Hepatocyte (in vitro differentiated cells): ENCODE measurements at places on chromosomes 5 and 9. TPM values are rescaled to one million over a fixed set of nuclear protein-coding genes. Genes with fewer than 3 reads are reported as not detected.

The NIM1K gene
- not detected in 2 replicates for total RNA-seq

The HAVCR1 gene
- total RNA-seq: 9.4 and 9.5 TPM in 2 replicates

The IL5 gene
- not detected in 2 replicates for total RNA-seq

The WDR38 gene
- total RNA-seq: not detected in 2 replicates

The CSNK1G3 gene
- total RNA-seq: 59.3 and 67.1 TPM in 2 replicates

The TMEM252 gene
- 0.16 TPM in 1 of 2 replicates, not detected in the other for total RNA-seq

GRCh38 chr5:171308453-171309275 is at the start of gene TLX3:
Gene TLX3, plus strand, starts transcription at chr5:171309248. Its CDS starts 118 bp downstream, at chr5:171309366.
- no peak within 1 kb of the TSS for H3K27ac ChIP-seq
- H3K36me3 ChIP-seq: no peaks in the 10 kb centered on the region
- no peak within 1 kb of the TSS for H3K4me3 ChIP-seq
- peaks cover 96% of the 10 kb centered on the region for H3K27me3 ChIP-seq

GRCh38 chr9:122218935-122219855 is 9.6 kb downstream of the LHX6 start:
- peaks cover 19% of the 10 kb centered on the region for H3K4me1 ChIP-seq
- DNase-seq: no peak
- H3K27ac ChIP-seq: no peak overlapping the region
- no peak overlapping the region for H3K4me3 ChIP-seq

DNA sequence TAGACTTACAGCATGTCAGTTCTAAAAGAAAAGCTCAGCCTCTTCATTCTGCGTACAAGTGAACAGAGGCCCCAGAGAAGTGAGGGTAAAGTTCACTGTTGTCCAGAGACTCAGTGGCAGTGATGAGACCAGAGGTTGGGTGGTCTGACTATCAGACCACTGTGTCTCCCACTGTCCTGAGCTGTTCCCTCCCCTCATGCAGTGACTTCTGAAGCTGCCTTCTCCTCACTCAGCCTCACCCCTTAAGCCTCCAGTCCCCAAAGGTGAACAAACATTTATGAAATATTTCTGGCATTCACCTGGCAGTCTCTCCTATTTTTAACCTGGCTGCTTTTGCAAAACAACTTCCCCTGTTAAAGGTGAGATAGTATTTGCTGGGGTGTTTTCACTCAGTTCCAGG is 54.7 kb downstream of the ABLIM3 start:
- H3K4me1 ChIP-seq: no peaks in the 10 kb centered on the region
- no peaks in the 10 kb centered on the region for H3K36me3 ChIP-seq
- H3K27ac ChIP-seq: no peak overlapping the region
- DNase-seq: no peak
- no peak overlapping the region for H3K4me3 ChIP-seq

DNA sequence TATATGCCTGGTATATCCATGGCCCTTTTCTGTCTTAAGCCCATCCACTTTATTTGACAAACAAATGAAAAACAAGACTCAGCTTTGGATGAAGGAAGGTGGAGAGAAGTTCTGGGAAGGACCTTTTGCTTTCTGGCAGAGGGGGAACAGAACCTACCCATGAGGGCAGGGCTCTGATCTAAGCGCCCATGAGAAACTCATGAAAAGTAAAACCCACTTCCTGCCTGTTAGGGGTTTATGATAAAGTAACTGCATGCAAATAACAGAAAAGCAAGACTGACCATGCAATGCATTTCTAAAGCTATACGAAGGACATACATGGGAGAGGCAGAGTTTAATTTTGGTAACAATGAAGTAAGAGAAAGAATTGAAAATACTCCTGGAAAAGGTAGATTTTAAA is 181.9 kb upstream of the ADRA1B start:
- H3K4me1 ChIP-seq: no peaks in the 10 kb centered on the region
- H3K27ac ChIP-seq: no peak overlapping the region
- H3K4me3 ChIP-seq: no peak overlapping the region
- DNase-seq: no peak
- H3K36me3 ChIP-seq: no peaks in the 10 kb centered on the region

DNA sequence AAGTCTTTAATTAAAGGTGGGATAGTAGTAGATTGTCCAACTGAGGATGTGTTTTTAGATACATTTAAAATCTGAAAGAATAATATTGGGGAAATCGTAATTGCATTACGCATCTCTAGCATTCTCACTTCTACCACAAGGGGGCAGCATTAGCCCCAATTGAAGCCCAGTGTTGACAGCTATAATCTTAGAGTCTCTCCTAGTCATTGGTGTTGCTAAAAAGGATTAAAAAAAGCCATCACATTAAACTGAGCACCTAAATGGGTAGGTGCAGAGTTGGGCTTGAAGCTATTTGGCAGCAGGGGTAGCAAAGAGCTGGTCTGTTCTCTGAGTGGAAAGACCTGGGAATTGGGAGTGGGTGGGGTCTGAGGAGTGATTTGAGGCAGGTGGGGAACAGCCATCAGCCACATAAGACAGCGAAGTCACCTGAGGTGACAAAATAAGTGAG is 177.2 kb downstream of the OSTF1 start:
- H3K27ac ChIP-seq: no peak overlapping the region
- H3K36me3 ChIP-seq: no peaks in the 10 kb centered on the region
- H3K4me1 ChIP-seq: peaks cover 4% of the 10 kb centered on the region
- H3K4me3 ChIP-seq: no peak overlapping the region
- H3K27me3 ChIP-seq: no peaks in the 10 kb centered on the region
- DNase-seq: peak; percentile 71

- no peak overlapping the region for H3K4me3 ChIP-seq
- DNase-seq: no peak
- no peaks in the 10 kb centered on the region for H3K4me1 ChIP-seq
- H3K36me3 ChIP-seq: no peaks in the 10 kb centered on the region
- no peaks in the 10 kb centered on the region for H3K27me3 ChIP-seq
- H3K27ac ChIP-seq: no peak overlapping the region
Measured at GRCh38 chr5:123538670-123539459, 26.9 kb downstream of the CSNK1G3 start.

DNA sequence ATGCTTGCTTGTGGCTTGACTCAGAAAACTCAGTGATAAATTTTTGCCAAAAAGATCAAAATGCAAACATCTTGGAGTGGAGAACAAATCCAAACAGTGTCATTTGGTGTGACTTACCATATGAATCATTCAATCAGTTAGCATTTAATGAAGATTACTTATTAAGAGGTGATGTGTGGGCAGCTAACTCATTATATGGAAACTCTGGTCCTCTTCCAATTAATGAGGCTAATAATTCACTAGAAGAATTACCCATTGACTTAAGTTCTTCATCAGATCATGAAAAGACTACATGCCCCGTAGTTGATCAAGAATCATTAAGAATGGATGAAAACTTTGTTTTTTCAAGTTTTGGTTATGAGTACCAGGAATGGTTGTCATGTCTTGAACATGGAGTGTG is 141.8 kb downstream of the UNC13B start:
- H3K4me1 ChIP-seq: no peaks in the 10 kb centered on the region
- H3K27me3 ChIP-seq: no peaks in the 10 kb centered on the region
- H3K4me3 ChIP-seq: no peak overlapping the region

DNA sequence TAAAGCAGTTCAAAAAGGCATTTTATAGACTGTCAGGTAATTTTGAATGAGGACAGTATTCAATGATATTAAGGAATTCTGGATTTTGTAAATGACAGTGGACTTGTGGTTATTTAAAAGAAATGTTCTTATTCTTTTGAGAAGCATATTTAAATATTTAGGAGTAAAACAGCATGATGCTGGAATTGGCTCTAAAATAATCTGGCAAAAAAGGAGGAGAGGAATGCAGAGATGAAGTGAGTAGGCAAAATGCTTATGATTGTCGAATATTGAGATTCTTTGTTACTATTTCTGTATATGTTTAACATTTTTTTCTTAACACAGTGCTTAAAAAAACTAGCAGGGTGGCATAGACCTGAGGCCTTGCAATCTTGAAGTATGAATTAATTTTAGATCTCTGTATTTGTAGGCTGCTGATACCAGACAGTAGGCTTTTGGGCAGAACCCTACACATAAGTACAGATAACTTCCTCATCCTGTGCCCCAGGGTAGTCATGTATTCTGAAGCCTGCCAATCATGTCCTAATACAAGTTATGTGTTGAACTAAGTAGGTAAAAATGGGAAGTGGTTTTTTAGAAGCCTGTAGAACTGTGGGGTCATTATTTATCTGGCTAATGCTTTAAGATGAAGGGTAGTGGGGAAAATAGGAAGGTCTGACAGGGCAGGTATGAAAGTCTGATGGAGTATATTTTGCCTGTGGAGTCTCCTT is 9.4 kb downstream of the CD180 start:
- no peaks in the 10 kb centered on the region for H3K27me3 ChIP-seq
- H3K4me1 ChIP-seq: peaks cover 7% of the 10 kb centered on the region
- no peak overlapping the region for H3K4me3 ChIP-seq
- DNase-seq: no peak

GRCh38 chr9:93059011-93059714 is 662 bp downstream of the SUSD3 start:
- no peaks in the 10 kb centered on the region for H3K27me3 ChIP-seq
- peaks cover 27% of the 10 kb centered on the region for H3K4me1 ChIP-seq
- DNase-seq: no peak
- H3K27ac ChIP-seq: no peak overlapping the region
- no peaks in the 10 kb centered on the region for H3K36me3 ChIP-seq
- peak overlapping the region; percentile 58 for H3K4me3 ChIP-seq

GRCh38 chr5:113897748-113898147 is 384.3 kb downstream of the YTHDC2 start:
- H3K4me1 ChIP-seq: no peaks in the 10 kb centered on the region
- H3K36me3 ChIP-seq: no peaks in the 10 kb centered on the region
- H3K27me3 ChIP-seq: peaks cover 7% of the 10 kb centered on the region
- DNase-seq: no peak
- H3K4me3 ChIP-seq: no peak overlapping the region

- no peak overlapping the region for H3K27ac ChIP-seq
- no peak for DNase-seq
- H3K27me3 ChIP-seq: no peaks in the 10 kb centered on the region
- no peak overlapping the region for H3K4me3 ChIP-seq
- no peaks in the 10 kb centered on the region for H3K36me3 ChIP-seq
Measured at GRCh38 chr9:105385381-105385985, 62.4 kb upstream of the FSD1L start.

- H3K4me1 ChIP-seq: peaks cover 14% of the 10 kb centered on the region
- no peaks in the 10 kb centered on the region for H3K27me3 ChIP-seq
- no peaks in the 10 kb centered on the region for H3K36me3 ChIP-seq
- H3K27ac ChIP-seq: peak overlapping the region; percentile 91
- peak overlapping the region; percentile 43 for H3K4me3 ChIP-seq
Measured at GRCh38 chr9:122827761-122828093, 661 bp downstream of the PDCL start.

- H3K27me3 ChIP-seq: no peaks in the 10 kb centered on the region
- peak within 1 kb of the TSS; percentile 93 for H3K27ac ChIP-seq
- H3K4me3 ChIP-seq: peak within 1 kb of the TSS; percentile 81
- H3K36me3 ChIP-seq: no peaks in the 10 kb centered on the region
- peak; percentile 73 for DNase-seq
- peaks cover 34% of the 10 kb centered on the region for H3K4me1 ChIP-seq
Measured at GRCh38 chr9:93096131-93096802, at the start of gene CARD19. Gene CARD19, plus strand, starts transcription at chr9:93096217. Its CDS starts 129 bp downstream, at chr9:93096346.

GRCh38 chr5:91416491-91416890 is 33.4 kb upstream of the ARRDC3 start:
- no peak overlapping the region for H3K27ac ChIP-seq
- H3K36me3 ChIP-seq: no peaks in the 10 kb centered on the region
- H3K27me3 ChIP-seq: no peaks in the 10 kb centered on the region
- peaks cover 10% of the 10 kb centered on the region for H3K4me1 ChIP-seq
- DNase-seq: no peak
- H3K4me3 ChIP-seq: no peak overlapping the region

- H3K4me3 ChIP-seq: no peak overlapping the region
- no peak for DNase-seq
- H3K36me3 ChIP-seq: no peaks in the 10 kb centered on the region
- H3K27ac ChIP-seq: no peak overlapping the region
- H3K27me3 ChIP-seq: no peaks in the 10 kb centered on the region
Measured at GRCh38 chr5:178426326-178427130, 163.7 kb downstream of the COL23A1 start.

GRCh38 chr9:70449461-70449860 is 35.0 kb upstream of the KLF9 start:
- no peaks in the 10 kb centered on the region for H3K4me1 ChIP-seq
- DNase-seq: no peak
- peak overlapping the region; percentile 62 for H3K27ac ChIP-seq
- no peak overlapping the region for H3K4me3 ChIP-seq

GRCh38 chr9:117302487-117302886 is 112.4 kb downstream of the ASTN2 start:
- H3K4me3 ChIP-seq: no peak overlapping the region
- no peak overlapping the region for H3K27ac ChIP-seq
- no peaks in the 10 kb centered on the region for H3K36me3 ChIP-seq
- H3K4me1 ChIP-seq: no peaks in the 10 kb centered on the region

DNA sequence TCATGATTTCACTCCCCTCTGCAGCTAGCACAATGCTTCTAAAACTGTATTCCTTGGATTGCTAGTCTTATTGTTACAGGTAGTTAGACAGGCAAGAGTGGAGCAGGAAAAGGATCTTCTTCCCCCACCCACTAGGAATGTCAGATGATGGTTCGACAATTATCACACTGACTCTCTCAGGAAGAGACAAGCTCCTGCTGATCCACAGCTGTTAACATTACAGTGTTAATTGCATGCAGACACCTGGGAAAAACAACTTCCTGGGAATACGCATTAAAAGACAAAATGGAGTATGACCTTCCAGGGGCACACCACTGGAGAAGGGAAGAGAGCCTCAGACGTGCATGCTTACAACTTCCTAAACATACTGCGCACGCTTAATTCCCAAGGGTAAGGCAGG is 46.2 kb upstream of the LIFR start:
- no peak overlapping the region for H3K27ac ChIP-seq
- H3K4me3 ChIP-seq: no peak overlapping the region
- H3K36me3 ChIP-seq: no peaks in the 10 kb centered on the region
- peaks cover 9% of the 10 kb centered on the region for H3K4me1 ChIP-seq

DNA sequence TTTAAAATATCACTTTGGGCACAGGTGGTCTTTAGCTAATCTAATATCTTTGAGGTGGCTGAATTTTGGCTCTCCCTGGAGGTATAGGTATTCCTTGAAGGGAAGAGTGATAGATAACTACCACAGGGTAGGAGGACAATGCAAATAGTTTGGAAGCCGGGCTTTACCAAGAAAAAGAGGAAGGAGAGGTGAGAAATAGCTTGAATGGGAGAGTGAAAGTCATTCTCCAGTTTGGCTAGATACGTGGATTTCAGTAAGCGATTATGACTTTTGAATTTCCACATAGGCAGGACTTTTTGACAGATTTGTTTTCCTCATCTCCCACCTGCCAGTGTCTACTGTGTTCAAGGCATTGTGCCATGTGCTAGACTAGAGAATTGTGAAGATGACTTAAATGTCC is 45.5 kb downstream of the RASA1 start:
- no peak overlapping the region for H3K4me3 ChIP-seq
- no peaks in the 10 kb centered on the region for H3K36me3 ChIP-seq
- H3K4me1 ChIP-seq: peaks cover 5% of the 10 kb centered on the region
- no peak overlapping the region for H3K27ac ChIP-seq
- no peaks in the 10 kb centered on the region for H3K27me3 ChIP-seq

GRCh38 chr9:90871327-90871935 is 69.8 kb downstream of the SYK start:
- H3K27ac ChIP-seq: no peak overlapping the region
- no peak for DNase-seq
- no peaks in the 10 kb centered on the region for H3K36me3 ChIP-seq
- H3K27me3 ChIP-seq: no peaks in the 10 kb centered on the region
- H3K4me3 ChIP-seq: no peak overlapping the region
